ENCODE measurements at places on chromosomes 7 and 10.

DNA sequence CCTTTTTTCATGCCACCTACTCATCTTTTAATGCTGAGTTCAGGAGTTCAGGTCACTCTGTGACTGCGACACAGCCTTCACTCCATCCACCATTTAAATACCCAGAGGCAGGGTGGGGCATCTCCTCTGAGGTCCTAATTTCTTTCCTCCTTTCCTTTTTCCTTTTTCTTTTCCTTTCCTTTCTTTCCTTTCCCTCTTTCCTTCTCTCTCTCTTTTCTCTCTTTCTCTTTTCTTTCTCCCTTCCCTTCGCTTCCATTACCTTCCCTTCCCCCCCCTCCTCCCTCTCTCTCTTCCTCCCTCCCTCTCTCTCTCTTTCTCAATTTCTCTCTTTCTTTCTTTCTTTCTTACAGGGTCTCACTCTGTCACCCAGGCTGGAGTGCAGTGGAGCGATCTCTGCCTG, 145.9 kb upstream of the SVIL start:
- DNase-seq = no peak

DNA sequence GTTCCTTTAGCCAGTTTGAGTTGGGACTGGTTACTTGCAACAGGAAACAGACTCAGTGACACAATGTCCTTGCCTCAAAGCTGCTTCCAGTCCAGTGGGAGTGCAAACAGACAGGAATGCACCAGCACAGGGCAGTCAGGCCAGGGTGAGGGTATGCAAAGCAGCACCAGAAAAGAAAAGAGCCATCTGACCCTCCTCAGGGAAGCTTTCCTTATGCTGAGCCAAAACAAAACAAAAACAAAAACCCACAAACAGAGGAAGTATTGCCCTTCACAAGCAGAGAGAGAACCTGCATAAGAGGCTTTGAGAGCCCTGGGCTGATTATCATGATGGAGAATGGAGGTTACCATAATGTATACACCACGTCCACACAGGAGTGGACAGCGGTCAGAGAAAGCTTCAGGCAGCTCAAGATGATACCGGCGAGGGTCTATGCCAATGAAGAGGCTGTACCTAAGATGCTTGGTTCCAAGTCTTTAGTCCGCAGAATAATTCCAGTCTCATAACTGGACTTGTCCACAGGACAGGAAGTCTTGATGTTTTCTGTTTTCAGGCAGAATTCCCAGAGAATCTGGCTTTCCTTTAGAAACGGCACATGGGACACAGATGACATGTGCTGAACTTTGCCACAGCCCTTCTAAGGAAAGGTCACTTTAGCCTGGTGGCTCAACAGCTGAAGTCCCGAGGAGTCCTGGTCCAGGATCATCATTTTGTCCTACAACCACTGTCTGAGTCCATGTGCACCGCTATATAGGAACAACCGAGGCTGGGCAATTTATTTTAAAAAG, 263.3 kb downstream of the TNS3 start:
- DNase-seq = no peak

- no peak for DNase-seq
Measured at GRCh38 chr10:70532554-70533188, 54.1 kb downstream of the PALD1 start.

DNA sequence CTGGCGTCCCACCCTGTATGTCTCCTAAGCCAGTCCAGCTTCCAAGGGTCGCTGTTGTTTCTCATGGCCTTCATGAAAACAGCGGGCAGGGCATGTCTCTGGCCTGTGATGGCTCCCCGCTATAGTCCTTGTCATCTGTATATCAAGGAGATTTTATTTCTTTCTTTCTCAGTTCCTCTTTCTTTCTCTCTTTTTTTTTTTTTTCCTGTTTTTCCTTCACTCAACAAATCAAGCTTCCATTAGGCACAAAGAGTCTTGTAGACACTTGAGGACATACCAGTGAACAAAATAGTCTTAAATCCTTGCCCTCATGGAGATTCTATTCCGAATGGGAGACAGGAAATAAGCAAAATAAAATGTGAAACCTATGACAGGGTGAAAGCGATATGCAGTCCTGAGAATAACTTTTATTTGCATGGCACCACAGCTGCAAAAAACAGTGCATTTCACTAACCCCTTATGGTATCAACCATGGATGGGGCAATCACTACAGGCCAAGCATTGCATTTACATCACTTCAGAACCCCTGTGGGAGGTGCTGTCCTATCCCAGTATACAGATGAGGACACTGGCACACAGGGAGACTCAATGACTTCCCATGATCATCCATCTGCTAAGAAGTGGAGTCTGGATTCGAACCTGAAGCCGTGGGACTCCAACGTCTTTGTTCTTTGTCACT, 50.7 kb downstream of the SYPL1 start:
- DNase-seq = no peak

DNA sequence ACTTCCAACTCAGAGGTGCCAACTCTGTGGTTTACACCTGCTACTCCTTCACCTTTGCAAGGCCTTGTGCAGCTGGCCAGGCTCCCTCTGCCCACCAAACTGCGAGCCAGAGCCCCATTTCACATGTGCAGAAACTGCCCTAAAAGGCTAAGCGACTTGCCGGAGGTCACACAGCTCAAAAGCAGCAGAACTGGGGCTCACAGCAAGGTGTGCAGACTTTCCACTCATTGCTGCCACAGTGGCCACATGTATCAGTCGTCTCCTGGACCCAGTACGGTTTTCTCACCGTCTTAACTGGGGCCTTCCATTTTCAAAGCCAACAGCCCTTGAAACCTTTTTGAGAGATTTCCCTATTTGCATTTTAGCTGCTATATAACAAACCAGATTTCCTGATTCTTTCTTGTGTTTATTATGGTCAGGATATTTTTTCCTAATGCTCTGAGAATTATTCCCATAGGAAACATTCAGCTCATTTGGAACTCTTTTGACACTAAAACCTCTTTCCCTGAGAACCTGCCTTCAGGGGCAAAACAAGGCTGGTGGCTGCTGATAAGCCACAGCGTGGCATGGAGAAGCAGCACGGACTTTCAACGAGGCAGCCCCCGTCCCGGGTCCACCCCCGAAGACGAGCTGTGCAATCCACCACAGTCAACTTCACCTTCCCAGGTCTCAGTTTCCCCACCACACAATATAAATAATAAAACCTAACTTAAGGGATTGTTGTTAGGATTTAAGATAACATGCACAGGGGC, 29.9 kb downstream of the SORBS1 start:
- DNase-seq = no peak

Measured in AG08395 (cell line).